GM23248 (cell line): ENCODE measurements at places on chromosomes 7 and 10.

- peaks cover 33% of the 10 kb centered on the region for H3K36me3 ChIP-seq
- H3K27me3 ChIP-seq, result no peaks in the 10 kb centered on the region
- H3K4me3 ChIP-seq, result no peak overlapping the region
- no peak overlapping the region for H3K27ac ChIP-seq
Measured at GRCh38 chr10:68924593-68924992, 23.5 kb downstream of the DDX50 start.

GRCh38 chr7:141234335-141235105 is 160.7 kb downstream of the TMEM178B start:
- no peak overlapping the region for H3K4me3 ChIP-seq
- no peaks in the 10 kb centered on the region for H3K4me1 ChIP-seq
- DNase-seq, result no peak

DNA sequence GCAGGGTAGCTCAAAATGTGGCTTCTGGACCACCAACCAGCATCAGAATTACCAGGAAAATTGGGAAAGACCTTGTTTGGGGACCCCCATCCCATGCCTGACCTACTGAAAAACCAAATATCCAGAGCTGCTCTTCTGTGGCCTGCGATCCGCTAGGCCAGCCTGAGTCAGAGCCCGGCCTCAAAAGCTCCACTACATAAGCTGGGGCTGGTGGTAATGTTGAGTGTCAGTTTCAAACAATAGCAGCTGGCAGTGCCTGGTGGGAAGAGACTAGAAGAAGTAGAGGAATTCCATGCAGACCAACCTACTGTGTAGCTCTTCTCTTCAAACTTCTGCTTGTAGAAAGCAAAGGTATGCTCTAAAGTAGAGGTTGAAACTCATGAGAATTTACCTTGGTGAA is 52.0 kb downstream of the KLRG2 start:
- no peaks in the 10 kb centered on the region for H3K27me3 ChIP-seq
- H3K27ac ChIP-seq, result no peak overlapping the region
- H3K36me3 ChIP-seq, result no peaks in the 10 kb centered on the region

- no peak for DNase-seq
- no peak overlapping the region for H3K27ac ChIP-seq
- no peaks in the 10 kb centered on the region for H3K27me3 ChIP-seq
- H3K4me3 ChIP-seq, result no peak overlapping the region
Measured at GRCh38 chr10:106992055-106992454, 172.5 kb downstream of the SORCS1 start.

DNA sequence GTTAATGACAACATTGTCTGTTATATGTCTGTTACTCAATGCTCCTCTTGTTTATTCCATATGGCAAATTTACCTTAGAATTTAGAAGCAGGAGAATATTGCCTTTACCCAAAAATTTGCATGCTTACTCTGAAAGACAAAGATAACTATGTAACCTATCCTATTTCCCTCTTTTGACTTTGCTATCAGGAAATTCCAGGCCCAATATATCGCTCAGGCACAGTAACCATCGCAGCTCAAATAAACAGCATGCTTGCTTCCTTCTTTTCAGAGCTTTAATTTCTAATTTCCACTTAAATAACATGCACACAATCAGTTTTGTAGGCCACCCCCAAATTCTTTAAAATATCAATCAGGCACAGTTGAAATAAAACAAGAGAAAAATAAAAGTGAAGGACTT is 57.8 kb downstream of the EBLN1 start:
- no peaks in the 10 kb centered on the region for H3K27me3 ChIP-seq
- no peak overlapping the region for H3K4me3 ChIP-seq
- no peaks in the 10 kb centered on the region for H3K36me3 ChIP-seq

GRCh38 chr7:767941-768731 is 41.1 kb upstream of the PRKAR1B start:
- H3K4me3 ChIP-seq, result no peak overlapping the region
- no peak overlapping the region for H3K27ac ChIP-seq
- H3K27me3 ChIP-seq, result no peaks in the 10 kb centered on the region
- no peaks in the 10 kb centered on the region for H3K4me1 ChIP-seq

DNA sequence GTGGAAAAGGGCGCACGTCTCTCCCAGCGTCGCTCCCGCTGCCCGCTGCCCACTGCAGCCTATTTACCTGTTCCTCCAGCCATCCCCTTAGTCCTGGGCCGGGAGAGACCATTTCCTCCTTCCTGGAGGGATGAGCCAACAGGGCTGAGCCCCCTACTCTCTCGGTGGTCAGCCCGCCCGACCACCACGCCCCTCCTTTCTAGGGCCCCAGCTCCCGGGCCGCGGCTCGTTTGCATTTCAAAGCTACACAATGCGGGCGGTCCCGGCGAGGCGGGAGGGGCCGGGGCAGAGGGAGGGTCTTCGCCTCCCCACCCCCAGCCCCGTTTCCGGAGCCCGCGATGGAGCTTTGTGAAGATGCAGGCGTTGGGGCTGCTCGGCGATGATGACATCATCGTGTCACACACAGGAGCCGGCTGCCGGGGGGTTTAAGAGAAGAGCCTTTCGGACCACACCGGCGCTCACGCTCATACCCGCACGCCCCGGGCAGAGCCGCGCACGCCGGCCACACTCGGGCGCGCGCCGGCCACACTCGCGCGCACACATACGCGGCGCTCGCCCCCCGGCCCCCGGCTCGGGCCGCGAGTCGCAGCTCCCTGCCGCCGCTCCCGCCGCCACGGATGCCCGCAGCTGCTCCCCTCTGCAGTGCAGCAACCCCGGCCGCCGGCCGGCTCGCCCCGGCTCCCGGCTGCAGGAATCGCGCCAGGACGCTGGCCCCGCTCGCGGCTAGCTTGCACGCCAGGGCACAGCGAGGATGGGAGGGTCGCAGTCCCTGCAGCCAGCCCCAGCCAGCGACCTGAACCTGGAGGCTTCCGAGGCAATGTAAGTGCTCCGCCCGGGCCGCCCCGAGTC is 107.7 kb upstream of the BTBD16 start:
- peak; percentile 71 for DNase-seq
- H3K27me3 ChIP-seq, result no peaks in the 10 kb centered on the region
- H3K4me3 ChIP-seq, result peak overlapping the region; percentile 69
- no peaks in the 10 kb centered on the region for H3K36me3 ChIP-seq
- H3K4me1 ChIP-seq, result no peaks in the 10 kb centered on the region

DNA sequence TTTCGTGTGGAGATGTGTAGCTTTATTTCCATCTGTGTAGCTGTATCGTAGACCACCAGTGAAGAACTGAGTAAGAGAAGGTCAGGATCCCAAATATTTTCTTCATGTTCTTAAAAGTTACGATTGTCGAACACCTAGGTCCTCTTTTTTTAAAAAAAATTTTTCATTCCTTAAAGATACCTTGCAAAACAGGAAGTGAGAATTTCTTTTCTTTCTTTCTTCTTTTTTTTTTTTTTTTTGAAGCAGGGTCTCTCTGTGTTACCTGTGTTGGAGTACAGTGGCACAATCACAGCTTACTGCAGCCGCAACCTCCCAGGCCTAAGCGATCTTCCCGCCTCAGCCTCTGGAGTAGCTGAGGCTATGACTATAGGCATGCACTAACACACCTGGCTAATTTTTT is 60.8 kb downstream of the PHTF2 start:
- H3K36me3 ChIP-seq, result no peaks in the 10 kb centered on the region
- H3K4me1 ChIP-seq, result no peaks in the 10 kb centered on the region
- DNase-seq, result no peak
- no peak overlapping the region for H3K4me3 ChIP-seq
- H3K27me3 ChIP-seq, result no peaks in the 10 kb centered on the region
- no peak overlapping the region for H3K27ac ChIP-seq

- H3K36me3 ChIP-seq, result no peaks in the 10 kb centered on the region
- H3K4me3 ChIP-seq, result no peak overlapping the region
- H3K27ac ChIP-seq, result no peak overlapping the region
- no peaks in the 10 kb centered on the region for H3K4me1 ChIP-seq
- no peak for DNase-seq
- peaks cover 18% of the 10 kb centered on the region for H3K27me3 ChIP-seq
Measured at GRCh38 chr7:1362301-1362700, 97.0 kb downstream of the MICALL2 start.

- peak; percentile 21 for DNase-seq
- H3K4me1 ChIP-seq, result peaks cover 8% of the 10 kb centered on the region
- no peak overlapping the region for H3K27ac ChIP-seq
- H3K27me3 ChIP-seq, result no peaks in the 10 kb centered on the region
- no peak overlapping the region for H3K4me3 ChIP-seq
- H3K36me3 ChIP-seq, result no peaks in the 10 kb centered on the region
Measured at GRCh38 chr10:132418527-132419416, 21.8 kb downstream of the PWWP2B start.

DNA sequence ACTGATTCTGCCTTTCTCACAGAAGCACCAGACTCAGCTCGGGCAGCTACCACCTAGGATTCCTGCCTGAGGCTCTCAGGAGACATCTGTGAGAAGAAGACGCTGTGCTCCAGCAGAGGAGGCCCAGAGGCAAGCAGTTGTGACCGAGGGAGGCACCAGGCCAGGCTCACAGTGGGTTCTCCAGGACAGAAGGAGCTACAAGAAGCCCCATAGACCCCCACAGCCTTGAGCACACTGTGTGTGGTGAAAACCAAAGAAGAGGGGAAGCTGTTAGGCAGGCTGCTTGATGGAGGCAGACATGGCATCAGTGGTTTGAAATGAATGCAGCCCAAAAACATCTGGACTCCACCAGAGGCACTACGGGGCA is 198.8 kb downstream of the GRID1 start:
- no peak overlapping the region for H3K27ac ChIP-seq
- H3K4me3 ChIP-seq, result no peak overlapping the region
- H3K4me1 ChIP-seq, result no peaks in the 10 kb centered on the region
- H3K27me3 ChIP-seq, result no peaks in the 10 kb centered on the region
- DNase-seq, result no peak

- H3K27me3 ChIP-seq, result no peaks in the 10 kb centered on the region
- H3K4me1 ChIP-seq, result peaks cover 25% of the 10 kb centered on the region
- DNase-seq, result peak; percentile 79
- no peaks in the 10 kb centered on the region; the same call in 1 of the 2 replicates for H3K36me3 ChIP-seq
- no peak overlapping the region for H3K27ac ChIP-seq
Measured at GRCh38 chr10:73841526-73842285, 30.3 kb upstream of the NDST2 start.

DNA sequence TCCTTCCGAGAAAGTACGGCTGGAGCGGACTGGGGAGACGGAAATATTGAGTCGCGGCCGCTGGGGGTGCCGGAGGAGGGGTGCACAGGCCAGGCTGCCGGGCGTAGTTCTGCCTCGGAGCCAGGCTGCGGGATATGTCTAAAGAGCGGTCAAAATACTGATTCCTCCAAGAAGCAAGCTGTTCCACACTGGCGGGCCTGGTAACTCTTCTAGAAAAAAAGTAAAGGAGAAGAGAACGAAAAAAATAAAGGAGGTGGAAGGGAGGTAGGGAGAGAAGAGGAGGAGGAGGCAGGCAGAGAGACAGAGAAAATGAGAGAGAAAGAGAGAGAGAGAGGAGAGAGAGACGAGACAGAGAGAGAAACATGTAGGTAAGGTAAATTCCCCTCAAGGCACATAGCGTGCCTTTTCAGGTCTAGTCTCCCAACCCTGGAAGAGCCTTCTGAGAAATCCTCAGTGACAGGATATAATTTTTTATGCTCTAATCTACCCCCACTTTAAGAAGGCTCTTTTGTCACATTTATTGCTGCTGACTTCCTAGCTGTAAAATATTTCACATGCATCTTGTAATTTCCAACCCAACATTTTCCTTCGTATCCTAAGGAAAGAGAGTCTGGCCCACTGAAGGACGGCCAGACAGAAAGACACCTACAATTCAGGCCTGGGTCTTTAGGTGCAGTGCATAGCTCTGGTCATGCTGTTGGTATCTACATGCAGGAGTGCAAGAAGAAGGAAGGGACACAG is 5.7 kb downstream of the DLX5 start:
- H3K27me3 ChIP-seq, result peaks cover 98% of the 10 kb centered on the region
- H3K4me3 ChIP-seq, result no peak overlapping the region
- H3K36me3 ChIP-seq, result no peaks in the 10 kb centered on the region
- no peak for DNase-seq
- H3K27ac ChIP-seq, result no peak overlapping the region

GRCh38 chr10:79416578-79417255 is 28.7 kb downstream of the ZCCHC24 start:
- no peaks in the 10 kb centered on the region for H3K27me3 ChIP-seq
- H3K27ac ChIP-seq, result no peak overlapping the region
- no peak overlapping the region for H3K4me3 ChIP-seq
- H3K4me1 ChIP-seq, result peaks cover 11% of the 10 kb centered on the region
- no peak for DNase-seq

- no peaks in the 10 kb centered on the region for H3K4me1 ChIP-seq
- H3K27ac ChIP-seq, result no peak overlapping the region
- H3K4me3 ChIP-seq, result no peak overlapping the region
- no peak for DNase-seq
- peaks cover 97% of the 10 kb centered on the region for H3K27me3 ChIP-seq
- no peaks in the 10 kb centered on the region for H3K36me3 ChIP-seq
Measured at GRCh38 chr10:100747456-100748230, 2.3 kb downstream of the PAX2 start.

GRCh38 chr7:129670656-129671055 is 59.1 kb downstream of the NRF1 start:
- no peaks in the 10 kb centered on the region for H3K27me3 ChIP-seq
- H3K4me3 ChIP-seq, result no peak overlapping the region
- peak; percentile 13 for DNase-seq

GRCh38 chr10:34931216-34931615 is 116.1 kb upstream of the PARD3 start:
- no peaks in the 10 kb centered on the region for H3K4me1 ChIP-seq
- no peak for DNase-seq
- H3K27ac ChIP-seq, result no peak overlapping the region
- no peaks in the 10 kb centered on the region for H3K36me3 ChIP-seq
- no peak overlapping the region for H3K4me3 ChIP-seq
- H3K27me3 ChIP-seq, result no peaks in the 10 kb centered on the region

- H3K27me3 ChIP-seq, result no peaks in the 10 kb centered on the region
- H3K4me3 ChIP-seq, result no peak overlapping the region
- peaks cover 22% of the 10 kb centered on the region for H3K4me1 ChIP-seq
- H3K36me3 ChIP-seq, result peaks cover 75% of the 10 kb centered on the region
- H3K27ac ChIP-seq, result no peak overlapping the region
- no peak for DNase-seq
Measured at GRCh38 chr7:43632746-43633145, 49.8 kb downstream of the STK17A start.

DNA sequence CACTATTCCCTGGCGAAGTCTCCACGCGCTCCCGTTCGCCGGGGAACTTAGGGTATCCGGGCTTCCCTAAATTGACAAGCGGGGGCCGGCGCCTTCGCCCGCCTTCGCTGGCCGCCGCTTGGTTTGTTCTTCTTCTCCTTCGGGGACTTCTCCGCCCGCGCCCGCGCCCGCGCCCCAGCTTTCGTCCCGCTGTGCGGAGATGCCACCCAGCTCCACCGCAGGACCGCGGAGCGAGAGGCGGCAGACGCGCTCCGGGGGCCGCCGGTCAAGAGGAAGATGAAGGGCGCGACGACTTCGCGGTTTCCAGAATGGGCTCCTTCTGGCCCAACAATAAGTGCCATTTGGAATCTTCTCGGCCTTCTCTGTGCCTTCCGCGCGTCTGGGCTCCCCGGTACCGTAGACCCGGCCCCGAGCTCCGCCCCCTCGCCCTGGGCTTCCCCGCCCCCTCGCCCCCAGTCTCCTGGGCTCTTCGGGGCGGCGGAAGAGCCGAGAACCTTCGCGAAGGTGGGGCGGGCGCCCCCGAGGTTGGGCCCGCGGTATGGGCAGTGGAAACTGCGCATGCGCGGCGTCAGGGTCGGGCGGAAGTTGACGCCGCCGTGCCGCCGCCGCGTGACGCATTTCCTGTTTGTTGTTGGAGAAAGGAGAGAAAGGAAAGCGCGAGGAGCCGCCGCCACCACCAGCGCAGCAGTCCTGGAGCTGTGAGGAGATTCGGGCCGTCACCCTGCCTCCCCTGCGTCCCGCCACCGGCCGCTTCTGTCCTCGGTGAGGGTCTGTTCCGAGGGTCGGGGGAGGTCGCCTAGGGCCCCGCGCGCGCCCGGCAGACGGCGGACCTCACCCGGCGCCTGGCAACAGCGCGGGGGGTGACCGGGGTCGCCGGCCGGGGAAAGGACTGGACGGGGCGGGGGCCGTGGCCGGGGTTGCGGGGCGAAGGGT is at the start of gene DNAJB6:
Gene DNAJB6 (plus strand): TSS at position 622 of the 933 bp plus-strand sequence. CDS start 21,569 bp downstream, outside the sequence.
- no peaks in the 10 kb centered on the region for H3K27me3 ChIP-seq
- peak within 1 kb of the TSS; percentile 86 for H3K27ac ChIP-seq
- peak within 1 kb of the TSS; percentile 94 for H3K4me3 ChIP-seq
